OCI-LY7 (cell line): ENCODE measurements at places on chromosomes 2 and 18.

- no peak for DNase-seq
These were observed 1.9 kb downstream of the ADCYAP1 start for GRCh38 chr18:906416-907114.

- DNase-seq = no peak
These were observed 79.1 kb upstream of the UBE2E3 start for GRCh38 chr2:180901331-180901730.

GRCh38 chr2:1367601-1368000 is 45.7 kb upstream of the TPO start:
- no peak for DNase-seq

DNA sequence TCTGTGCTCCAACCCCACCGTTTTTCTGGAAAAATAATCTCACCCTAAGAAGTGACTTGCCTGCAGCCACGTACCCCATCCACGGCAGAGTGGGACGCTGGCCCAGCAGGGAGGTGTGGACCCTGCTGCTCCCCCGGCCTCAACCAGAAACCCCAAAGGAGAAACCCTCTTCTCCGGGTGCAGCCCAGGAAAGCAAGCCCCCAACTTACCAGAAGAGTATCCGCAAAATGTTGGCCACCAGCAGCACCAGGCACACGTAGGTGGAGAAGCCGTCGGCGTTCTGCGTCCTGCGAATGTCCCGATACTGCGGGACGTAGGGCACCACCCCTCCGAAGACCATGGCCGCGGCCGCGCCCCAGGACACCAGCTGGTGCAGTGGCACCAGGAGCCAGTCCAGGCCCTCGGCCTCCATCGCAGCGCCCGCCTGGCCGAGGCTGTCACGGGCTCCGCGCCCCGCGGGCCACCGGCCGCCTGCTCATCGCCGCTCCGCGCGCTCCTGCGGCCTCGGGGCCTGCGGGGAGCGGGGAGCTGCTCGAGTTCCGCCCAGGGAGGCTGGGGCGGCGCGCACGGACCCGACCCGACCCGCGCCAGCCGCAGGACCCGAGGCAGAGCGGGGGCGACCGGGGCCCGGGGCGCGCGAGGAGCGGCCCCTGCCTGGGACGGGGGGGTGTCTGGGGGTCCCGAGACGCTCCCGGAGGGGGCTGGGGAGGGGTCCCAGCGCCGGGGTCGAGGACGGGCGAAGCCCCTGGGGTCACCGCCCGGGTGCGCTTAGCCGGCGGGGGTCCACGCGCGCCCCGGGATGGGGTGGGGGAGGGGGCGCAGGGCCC is 725 bp downstream of the SLC66A2 start:
- DNase-seq = peak; percentile 25

GRCh38 chr2:27003857-27004256 is 28.9 kb upstream of the TMEM214 start:
- DNase-seq = no peak

- DNase-seq = peak; percentile 19
These were observed 15.6 kb downstream of the ATOH8 start for GRCh38 chr2:85769236-85769982.

DNA sequence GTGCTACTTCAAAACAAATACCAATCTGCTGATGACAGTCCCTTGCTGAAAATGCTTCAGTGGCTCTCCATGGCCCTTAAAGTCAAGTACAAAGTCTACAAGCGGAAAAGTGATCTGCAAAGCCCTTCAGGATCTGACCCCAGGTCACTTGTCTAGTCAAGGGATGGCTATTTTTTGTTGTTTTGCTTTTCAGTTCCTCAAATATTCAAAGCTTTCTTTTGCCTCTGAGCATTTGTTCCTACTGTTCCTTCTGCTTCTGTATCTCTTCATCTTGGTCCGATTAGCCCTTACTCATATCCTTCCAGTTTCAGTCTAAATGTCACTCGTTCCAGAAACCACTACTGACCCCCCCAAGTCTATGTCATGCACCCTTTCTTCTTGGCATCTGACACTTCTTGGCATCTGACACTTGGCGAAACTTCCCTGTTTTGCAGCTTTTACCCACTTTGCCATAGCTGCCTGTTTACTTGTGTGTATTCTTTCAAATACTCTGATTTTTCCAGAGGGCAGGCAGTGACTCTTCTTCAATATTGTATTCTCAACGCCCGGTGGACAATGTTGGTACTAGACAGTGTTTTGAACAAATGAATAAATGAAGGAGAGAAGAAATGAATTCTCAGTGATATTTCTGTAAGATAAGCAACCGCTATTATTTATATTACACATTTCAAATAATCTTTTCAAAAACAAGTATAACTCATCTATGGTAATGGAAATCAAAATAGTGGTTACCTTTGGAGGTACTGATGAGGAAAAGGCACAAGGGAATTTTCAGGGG is 175.9 kb upstream of the FN1 start:
- no peak for DNase-seq

DNA sequence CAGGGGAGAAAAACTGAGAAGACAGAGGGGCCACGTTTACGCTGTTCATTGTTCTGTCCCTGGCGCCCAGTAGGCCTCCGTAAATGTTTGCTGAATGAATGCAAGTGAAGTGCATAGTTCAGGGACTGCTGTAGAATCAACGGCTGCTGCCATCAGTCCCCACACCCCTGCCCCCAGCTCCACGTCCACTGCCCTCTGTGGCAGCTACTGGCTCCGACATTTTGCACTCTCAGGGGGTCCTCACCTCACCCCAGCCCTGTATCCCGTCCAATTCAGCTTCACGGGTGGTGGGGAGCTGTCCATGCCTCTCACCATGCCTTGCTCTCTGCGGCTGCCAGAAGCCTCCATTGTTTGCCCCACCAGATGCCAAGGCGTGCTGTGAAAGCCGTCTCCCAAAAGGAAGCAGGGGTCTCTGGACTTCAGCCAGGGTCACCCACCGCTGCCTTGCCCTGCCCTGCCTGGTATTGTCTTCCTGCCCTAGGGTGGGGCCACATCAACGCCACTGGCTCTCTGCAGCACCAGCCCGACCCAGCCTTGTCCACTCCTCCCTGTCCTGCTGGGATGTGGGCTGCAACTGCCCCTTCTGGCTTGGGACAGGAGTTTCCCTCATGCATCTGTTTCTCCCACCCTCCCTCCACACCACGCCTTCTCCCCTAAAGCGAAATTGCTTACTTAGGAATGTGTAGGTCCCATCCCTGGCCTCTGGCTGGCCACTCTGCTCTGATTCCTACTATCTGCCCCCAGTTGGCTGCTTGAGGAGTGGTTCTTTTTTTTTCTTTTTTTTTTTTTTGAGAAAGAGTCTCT is 86.0 kb downstream of the RHOB start:
- DNase-seq = no peak

GRCh38 chr2:110773401-110773921 is 41.1 kb downstream of the ACOXL start:
- DNase-seq = no peak

DNA sequence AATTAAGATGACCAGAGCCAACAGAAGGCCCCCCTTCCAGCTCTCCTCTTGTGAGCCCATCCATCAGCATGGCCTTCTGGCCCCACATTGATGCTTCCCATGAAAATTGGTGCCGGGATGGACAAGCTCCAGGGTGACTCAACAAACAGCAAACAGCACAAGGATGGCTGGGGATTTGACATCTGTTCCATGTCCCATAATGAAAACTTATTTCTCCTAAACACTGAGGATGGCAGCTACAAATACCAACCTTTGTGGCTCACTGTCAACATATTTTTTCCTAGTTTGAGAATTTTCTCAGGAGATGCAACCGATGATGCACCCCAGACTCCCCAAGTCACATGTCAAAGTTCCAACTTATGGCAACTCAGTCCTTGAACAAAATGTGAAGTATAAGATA is 169.6 kb upstream of the SIX2 start:
- no peak for DNase-seq

- DNase-seq = no peak
These were observed 679.1 kb upstream of the ZEB2 start for GRCh38 chr2:145199042-145199441.

DNA sequence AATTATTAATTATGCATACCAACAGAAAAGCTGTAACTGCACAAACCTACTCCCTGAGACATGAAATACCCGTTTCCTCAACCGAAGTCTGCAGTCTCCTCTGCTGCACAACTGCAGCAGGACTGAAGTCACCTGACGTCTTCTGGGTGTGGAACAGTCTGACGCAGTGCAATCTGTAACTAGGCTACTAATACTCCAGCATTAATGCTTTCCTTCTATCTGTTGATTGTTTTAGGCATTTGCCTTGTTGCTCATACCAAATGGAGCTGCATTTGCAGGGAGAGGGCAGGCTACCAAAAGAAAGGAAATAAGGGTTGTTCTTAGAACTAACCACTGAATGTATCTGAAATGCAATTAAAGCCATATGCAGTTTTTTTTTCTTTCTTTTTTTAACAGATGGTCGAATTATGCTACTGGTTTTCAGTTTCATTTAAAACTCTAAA is 40.1 kb downstream of the RTN4 start:
- peak; percentile 73 for DNase-seq

DNA sequence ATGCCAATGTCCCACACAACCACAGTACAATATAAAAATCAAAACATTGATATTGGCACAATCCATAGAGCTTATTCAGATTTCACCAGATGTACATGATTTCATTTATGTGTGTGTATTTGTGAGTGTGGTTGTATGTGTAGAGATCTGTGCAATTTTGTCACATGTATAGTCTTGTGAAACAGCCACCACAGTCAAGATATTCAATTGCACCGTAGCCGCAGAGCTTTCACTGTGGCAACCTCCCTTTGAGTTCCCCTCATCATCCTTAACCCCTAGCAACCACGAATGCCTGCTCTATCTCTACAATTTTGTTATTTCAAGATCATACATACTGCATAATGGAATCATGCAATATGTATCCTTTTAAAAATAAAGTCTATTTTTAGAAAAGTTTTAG is 391.3 kb downstream of the SETBP1 start:
- DNase-seq = no peak

GRCh38 chr2:152573168-152573567 is 144.1 kb downstream of the PRPF40A start:
- DNase-seq = no peak

DNA sequence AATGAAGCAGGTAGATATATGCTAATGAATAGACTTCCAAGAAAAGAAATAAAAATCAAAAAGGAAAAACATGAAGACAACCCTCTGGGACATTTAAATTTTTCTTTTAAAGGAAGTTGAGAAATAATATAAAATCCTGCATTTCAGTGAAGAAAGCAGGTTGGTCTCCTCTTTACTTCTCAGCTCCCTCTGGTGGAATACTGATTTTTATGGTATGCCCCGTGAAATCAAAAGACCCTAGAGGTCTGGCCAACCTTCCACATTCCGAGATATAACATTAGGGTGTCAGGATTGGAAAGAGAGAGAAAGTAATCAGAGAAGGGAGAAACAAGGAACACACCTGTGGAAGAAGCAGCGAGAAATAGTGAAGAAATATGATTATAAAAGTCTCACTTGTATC is 72.7 kb downstream of the DNER start:
- DNase-seq = no peak

- DNase-seq = peak; percentile 38
These were observed 93.9 kb downstream of the FARSB start for GRCh38 chr2:222561817-222562645.

GRCh38 chr2:73290049-73290839 is 3.1 kb downstream of the EGR4 start:
- DNase-seq = peak; percentile 75

- DNase-seq = no peak
These were observed 833.1 kb upstream of the NXPH2 start for GRCh38 chr2:139613264-139613663.
